ENCODE measurements at places on chromosomes 13 and 19. TPM values are rescaled to one million over a fixed set of nuclear protein-coding genes. Genes with fewer than 3 reads are reported as not detected.

Gene MEIOSIN
- total RNA-seq, result not detected

Gene TPTE2
- not detected for total RNA-seq

GRCh38 chr19:49396738-49397505 is 8.9 kb downstream of the KASH5 start:
- no peak for DNase-seq

Gene ZNF558
- 44.9 TPM for total RNA-seq

DNA sequence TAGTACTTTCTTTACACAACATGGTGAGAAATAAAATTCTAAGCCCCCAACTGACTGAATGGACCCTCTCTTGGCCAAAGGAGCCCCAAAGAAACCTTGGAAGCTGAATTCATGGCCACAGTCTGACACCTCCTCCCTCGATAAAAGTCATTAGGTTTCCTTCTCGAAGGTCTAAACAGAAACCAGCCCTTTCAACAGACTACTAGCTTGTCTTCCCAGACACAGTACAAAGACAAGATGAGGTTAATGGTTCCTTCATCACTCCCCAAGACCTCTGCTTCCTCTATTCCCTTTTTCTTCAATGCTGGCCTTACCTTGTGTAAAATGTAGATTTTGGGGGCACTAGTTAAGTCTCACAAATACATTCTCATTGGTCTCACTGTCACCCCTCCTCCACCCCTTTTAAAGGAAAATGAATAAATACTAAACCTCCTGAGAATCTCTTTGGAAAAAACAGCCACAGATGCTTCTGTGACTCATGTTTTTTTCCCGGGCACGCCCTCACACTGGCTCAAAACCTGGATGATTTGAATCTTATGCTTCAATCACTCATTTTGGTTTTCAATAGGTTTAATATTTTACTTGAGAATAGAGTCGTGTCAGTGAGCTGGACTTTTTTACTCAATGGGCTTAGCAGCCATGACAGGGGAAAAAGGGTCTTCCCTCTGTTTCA is 65.8 kb upstream of the MED4 start:
- DNase-seq, result no peak

- DNase-seq, result peak; percentile 66
Observed at GRCh38 chr19:35346193-35347052, 1.3 kb upstream of the FFAR1 start.

DNA sequence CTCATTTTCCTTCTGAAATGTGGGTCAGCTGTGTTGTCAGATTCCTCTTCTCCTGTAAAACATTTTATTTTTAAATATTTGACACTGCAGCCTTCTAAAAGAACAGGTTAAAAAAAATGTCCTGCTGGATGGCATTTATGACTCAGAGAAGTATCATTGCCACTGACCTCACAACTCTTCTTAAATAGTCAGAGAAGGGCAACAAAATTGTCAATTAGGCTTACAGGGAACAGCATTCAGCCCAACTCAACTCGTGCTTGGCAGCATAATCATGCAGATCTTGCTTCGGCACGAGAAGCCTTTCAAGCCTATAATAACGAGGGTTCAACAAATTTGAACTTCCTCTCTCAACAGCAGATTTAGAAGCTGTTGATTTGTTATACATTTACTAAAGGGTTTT is 296.7 kb upstream of the DACH1 start:
- DNase-seq, result no peak

Gene ZNF471
- 1.8 TPM for total RNA-seq

Gene PROZ
- total RNA-seq, result not detected
